ENCODE measurements at places on chromosomes 3 and 15.

- DNase-seq, result no peak
These were observed 104.4 kb downstream of the HERC1 start for GRCh38 chr15:63729115-63729884.

GRCh38 chr3:65483011-65483410, 555.7 kb downstream of the MAGI1 start:
- no peak for DNase-seq

DNA sequence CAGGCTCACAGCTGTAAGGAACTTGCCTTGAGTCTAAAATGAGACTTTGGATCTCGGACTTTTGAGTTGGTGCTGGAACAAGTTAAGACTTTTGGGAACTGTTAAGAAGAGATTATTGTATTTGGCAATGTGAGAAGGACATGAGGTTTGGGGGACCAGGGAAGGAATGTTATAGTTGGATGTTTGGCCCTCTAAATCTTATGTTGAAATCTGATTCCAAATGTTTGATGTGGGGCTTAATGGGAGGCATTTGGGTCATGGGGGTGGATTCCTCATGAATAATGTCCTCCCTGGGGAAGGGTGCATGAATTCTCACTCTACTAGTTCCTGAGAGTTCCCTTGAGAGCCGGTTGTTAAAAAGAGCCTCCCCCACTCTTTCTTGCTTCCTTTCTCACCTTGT, 18.5 kb upstream of the CHCHD6 start:
- no peak for DNase-seq

GRCh38 chr3:13008155-13008995, 64.9 kb downstream of the IQSEC1 start:
- no peak for DNase-seq

DNA sequence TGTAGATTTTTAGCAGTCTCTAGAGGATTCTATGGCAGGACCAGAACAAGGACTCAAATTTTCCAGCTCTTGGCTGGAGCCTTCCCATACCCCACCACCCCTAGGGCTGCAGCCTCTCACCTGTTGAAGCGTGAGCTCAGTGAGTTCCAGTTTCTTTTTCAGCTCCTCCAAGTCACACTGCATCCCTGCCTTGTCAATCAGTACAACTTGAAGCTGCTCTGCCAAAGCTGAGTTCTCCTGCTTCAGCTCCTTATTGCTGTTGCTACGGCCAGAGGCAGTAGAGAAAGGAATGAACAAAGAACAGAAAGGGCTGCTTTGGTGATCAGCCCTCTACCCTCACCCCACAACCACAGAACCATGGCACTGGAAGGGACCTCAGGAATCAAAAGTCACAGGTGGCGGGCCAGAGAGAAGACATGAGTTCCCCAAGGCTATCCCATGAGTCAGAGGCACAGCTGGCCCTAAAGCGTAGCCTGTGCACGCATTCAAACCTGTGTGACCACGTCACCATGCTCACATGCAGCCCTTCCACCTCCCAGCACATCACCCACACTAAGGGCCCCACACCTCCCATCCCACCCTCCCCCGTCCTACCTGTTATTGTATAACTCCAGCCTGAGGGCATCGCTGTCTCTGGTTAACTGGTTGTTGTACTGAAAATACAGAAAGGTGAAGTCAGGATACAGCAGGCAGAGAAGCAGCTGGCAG, 83.3 kb upstream of the C2CD4B start:
- no peak for DNase-seq

GRCh38 chr15:65323071-65323511, 18.6 kb downstream of the RNU5B-1 start:
- DNase-seq, result no peak

DNA sequence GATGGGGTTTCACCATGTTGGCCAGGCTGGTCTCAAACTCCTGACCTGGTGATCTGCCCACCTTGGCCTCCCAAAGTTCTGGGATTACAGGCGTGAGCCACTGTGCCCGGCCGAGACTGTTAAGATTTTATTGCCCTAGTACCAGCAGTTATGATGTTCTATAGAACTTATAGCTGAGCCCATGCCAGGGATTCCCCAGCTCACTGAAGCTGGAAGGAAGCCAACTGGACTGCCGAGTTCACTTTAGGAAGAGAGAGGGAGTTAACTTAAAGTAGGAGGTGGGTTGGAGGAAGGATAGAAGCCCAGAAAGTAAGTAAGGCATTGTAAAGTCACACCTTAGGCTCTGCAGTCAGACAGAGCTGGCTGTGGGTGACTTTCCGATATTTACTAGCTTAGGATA, 101.1 kb upstream of the BOC start:
- DNase-seq, result no peak

DNA sequence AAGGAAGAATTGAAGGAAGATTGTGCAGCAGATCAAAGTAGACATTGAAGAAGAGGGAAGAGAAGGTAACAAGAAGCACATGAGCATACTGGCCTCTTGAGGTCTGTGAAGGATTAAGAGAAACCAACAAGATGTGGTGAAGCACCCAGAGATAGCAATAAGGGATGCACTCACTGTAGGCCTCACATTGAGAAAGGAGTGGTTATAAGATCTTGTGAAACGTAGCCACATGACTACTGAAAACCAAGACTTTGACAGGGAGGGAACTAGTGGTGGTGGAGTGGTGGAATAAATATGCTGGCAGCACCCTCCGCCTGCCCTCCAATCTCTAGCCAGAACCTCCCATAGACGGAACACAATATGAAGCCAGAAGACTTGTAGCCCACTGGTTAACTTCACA, 651.2 kb downstream of the DIPK2A start:
- no peak for DNase-seq

GRCh38 chr3:62167566-62168262, 205.6 kb downstream of the FEZF2 start:
- DNase-seq, result no peak

DNA sequence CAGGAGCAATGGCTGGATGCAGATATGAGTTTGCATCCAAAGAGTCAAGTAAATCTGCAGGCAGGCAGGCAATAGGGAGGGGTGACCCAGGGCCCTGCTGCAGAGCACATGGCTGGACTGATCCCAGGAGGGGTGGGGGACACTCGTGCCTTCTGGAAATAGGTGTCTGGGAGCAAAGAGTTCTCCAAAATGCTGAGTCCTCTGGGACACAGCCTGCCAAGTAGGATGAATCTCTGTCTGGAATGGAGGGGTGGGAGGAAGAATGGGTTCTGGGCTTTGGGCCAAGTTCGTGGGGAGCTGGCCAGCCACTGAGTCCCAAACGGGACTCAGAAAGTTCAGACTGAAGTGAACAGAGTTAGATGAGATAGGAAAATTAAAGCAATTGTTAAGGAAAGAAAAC, 214.5 kb downstream of the MTHFS start:
- no peak for DNase-seq

- DNase-seq, result no peak
These were observed 77.0 kb downstream of the TMEM108 start for GRCh38 chr3:133115176-133115575.

GRCh38 chr3:59734061-59734460, 684.2 kb upstream of the CFAP20DC start:
- DNase-seq, result no peak

DNA sequence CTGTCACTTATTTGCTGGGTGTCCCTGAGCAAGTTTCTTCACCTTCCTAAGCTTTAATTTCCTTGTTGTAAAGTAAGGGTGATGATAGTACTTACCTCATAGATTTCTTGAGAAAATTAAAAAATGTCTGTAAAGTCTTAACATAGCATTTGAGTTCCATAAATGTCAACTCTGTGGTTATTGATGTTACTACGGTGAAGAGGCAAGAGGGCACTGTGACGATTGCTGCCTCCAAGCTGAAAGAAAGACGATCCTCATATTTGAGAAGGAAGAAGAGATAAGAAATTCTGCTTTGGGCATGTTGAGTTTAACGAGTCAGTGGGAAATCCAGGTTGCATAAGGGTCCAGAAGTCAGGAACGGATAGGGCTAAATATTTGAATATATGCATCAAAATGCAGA, 240.8 kb upstream of the ZPLD1 start:
- DNase-seq, result no peak

DNA sequence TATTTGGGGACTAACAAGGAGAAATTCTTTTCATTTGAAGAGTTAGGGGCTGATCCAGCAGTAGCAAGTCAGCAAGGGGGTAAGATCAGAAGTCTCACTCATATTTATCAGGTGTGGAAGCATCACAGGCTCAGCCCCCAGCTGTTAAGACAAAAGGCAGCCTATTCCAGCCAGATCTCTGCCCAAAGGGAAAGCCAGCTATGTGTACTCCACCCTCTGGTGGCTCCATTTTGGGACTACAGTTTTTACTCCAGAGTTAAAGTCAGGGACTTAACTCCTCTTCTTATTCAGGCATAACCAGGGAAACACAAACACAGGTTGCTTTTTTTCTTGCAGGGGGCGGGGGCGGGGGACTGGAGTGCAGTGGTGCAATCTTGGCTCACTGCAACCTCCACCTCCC, 19.2 kb downstream of the UBP1 start:
- DNase-seq, result no peak

DNA sequence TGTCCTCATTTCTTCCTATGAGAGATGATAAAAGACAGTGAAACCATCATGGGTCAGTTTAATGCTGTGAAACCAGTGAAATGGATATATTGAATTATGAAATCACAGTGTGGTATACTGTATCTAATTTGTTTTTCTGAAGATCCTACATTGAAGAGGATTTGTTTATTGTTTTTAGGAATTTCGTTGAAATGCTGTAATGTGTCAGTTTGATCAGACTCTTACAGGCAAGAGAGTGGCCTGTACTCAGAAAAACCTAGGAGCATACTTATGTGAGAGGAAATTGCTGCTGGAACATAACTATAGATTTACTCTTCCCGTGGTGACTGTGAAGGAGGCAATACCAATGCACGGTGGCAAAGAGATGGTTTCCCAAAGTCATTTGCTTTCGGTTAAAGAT, 29.1 kb upstream of the ONECUT1 start:
- no peak for DNase-seq

- DNase-seq, result no peak
These were observed 23.8 kb downstream of the MEIS2 start for GRCh38 chr15:37076543-37076942.

- DNase-seq, result no peak
These were observed 18.6 kb downstream of the DNAJB11 start for GRCh38 chr3:186589121-186589520.

- no peak for DNase-seq
These were observed 243.7 kb downstream of the CADPS start for GRCh38 chr3:62631488-62631887.

DNA sequence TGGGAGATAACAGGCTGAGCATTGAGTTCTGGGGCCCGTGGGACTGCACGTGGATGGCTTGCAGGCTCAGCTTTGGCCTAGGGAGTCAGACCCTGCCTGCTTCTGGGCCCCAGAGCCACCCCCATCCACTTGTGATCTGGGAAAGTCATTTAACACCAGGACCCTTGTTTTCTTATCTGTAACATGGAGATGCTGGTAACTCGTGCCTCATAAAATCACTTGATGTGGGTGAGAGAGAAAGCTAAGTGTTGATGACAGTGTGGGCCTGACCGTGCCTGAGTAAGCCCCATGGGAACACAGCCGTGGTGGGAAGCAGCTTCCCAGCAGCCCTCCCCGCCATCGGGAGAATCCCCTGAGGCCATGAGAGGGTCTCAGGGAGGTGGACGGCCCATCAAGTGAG, 378.1 kb downstream of the GABRB3 start:
- no peak for DNase-seq

DNA sequence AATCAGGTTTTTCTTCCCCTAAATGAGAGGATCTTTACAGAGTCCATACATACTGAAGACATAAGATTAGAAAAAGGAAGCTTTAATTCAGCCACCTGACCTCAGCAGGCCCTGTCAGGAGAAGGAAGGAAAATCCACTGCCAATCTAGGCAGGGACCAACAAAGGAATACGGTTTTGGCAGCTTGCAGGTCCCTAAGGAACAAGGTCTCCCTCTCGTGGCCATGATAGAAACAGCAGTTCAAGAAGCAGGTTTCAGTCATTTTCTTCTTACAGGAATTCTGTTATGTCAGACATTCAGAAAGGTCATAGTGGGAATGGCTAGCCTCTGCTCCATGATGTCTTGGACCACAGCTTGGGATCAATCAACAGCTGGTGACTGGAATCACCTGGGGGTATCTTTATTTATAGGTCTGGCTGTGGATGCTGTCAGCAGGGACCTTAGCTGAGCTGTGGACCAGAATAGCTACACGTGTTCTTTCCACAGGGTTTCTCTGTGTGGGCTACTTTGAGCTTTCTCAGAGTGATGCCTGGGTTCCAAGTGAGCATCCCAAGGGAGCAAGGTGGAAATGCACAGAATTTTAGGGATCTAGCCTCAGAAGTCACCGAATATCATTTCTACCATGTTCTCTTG, 9.4 kb upstream of the CMSS1 start:
- DNase-seq, result peak; percentile 8

- DNase-seq, result no peak
These were observed 45.5 kb downstream of the TMEM39A start for GRCh38 chr3:119417771-119418512.

- no peak for DNase-seq
These were observed 707.0 kb downstream of the ROBO2 start for GRCh38 chr3:77746892-77747291.

- no peak for DNase-seq
These were observed 177.9 kb downstream of the TLE3 start for GRCh38 chr15:69919816-69920215.

- DNase-seq, result no peak
These were observed 33.1 kb downstream of the PTX3 start for GRCh38 chr3:157469561-157470294.

DNA sequence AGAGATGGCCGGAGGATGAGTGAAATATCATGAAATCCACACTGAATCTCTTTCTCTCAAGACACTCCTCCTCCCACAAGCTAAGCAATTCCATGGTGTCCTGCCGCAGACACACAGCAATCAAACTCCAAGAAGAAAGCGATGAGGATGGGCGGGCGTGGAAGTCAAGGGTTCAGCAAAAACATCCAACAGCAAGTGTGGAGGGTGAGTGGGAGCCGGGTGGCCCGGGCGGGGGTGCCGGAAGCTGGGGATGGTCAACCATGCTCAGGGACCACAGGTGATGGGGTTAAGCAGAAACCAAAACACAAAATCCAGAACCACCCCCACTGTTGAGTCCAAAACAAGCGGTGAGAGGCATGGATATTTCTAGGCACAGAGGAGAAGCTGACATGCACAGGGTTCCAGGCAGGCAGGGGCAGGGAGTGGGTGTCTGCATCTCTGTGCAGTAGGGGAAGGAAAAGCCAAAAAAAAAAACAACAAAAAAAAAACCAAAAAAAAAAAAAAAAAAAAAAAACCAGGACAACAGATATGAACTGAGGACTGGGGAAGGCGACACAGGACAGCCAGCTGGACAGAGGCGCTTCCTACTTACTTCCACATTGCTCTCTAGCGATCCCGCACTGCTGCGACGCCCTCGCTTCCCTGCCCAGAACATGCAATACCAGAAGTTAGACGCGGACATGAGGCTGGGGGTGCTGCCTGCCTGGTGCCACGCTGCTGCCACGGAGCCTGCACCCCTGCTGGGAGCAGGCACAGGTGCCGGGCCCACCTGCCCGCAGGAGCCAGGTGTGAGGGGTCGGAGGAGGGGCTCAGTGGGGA, 61.0 kb upstream of the RPL32 start:
- DNase-seq, result no peak

All from T-helper 22 cell (primary cell).